ENCODE measurements at places on chromosomes 11 and 22. TPM values are rescaled to one million over a fixed set of nuclear protein-coding genes. Genes with fewer than 3 reads are reported as not detected.

DNA sequence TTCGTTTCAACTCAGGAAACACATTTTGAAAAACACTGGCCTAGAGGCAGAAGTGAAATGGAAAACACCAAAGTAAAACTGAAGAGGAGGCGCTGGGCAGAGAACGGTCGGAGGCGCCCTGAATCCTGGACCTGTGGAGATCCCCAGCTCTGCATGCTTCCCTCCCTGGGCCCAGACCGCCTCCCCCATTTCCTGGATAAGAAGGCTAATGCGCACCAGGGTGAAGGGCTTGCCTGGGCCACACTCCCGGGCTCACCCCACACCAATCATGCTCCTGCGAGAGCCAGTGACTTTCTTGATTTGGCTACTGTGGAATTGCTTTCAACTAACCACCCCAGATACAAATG lies 167.1 kb downstream of the CRYBB2 start:
- DNase-seq = no peak

GRCh38 chr22:46637711-46638600 lies 17.8 kb downstream of the GRAMD4 start:
- no peak for DNase-seq

- no peak for DNase-seq
Measured at GRCh38 chr11:2268729-2269600, 1.4 kb downstream of the ASCL2 start.

GRCh38 chr11:16505481-16505880 lies 149.1 kb upstream of the SOX6 start:
- DNase-seq = no peak

GRCh38 chr11:112694813-112695212 lies 266.4 kb upstream of the NCAM1 start:
- DNase-seq = no peak

- DNase-seq = no peak
Measured at GRCh38 chr11:2368851-2369180, 8.3 kb upstream of the CD81 start.

DNA sequence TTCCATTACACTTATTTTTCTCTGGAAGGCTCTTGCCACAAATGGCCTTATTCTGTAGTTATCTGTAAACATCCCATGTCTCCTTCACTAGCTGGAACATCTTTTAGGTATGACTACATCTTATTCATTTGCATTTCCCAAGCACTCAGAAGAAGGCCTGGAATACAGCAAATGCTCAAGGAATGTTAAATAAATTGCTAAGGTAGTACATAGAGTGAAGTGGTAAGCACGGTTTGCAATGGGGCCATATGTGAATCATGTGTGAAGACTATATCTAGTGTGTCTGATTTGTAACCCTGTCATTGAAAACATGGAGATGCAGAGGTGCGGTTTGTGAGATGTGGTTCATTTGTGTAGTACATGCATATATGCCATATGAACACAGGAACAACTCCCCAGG lies 33.5 kb downstream of the GDPD4 start:
- peak; percentile 80 for DNase-seq

DNA sequence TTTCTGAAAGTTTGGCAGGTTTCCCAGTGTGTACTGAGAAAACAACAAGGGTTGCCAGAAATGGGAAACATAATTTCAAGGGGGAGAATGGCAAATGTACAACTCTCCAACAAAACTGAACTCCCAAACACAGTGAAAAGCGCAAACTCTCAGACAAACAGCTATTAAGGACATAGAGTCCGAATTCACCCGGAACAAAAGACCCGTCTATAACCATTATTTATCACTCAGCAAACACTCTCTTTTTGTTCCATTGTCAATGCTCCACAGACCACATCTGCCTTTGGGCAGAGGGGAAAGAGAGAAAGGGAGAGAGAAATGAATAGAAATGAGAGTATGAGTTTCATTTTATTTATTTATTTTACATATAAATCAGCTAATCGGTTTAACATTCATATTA lies 21.7 kb downstream of the KIRREL3 start:
- DNase-seq = no peak

DNA sequence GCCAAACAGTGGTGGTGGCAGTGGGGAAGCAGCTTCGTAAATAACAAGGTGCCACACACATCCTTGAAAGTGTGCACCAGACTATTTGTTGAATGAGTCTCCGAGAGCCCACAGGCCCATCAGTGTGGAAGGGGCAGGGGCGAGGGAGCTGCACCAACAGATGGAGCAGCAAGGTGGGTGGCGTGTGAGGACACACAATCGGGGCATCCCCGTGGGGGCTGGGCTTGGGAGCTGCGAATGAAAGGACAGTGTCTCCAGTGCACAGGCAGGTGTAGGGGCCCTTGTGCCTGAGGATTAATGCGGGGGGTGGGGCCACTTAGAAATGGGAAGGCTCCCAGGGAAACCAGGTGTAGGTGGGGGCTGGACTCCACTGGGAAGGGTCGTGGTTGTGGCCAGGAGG lies 2.8 kb downstream of the NRXN2 start:
- DNase-seq = no peak

DNA sequence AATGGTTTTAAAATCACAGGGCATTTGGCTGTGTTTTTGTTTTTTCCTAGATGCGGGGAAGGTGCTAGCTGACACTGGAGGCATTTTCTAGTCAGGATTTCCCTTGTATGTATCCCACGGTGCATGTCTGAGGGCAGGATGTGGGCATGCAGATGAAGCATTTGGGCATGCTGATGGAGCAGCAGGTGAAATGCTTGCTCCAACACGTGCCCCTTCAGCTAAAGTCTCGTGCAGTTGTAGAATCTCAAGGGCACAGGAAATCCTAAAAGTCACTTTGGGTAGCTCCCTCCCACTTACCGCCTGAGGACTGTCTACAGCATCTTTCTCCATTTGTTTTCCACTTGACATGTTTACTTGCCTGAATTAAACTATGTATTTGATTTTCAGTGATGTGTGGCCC lies 429.4 kb upstream of the B3GAT1 start:
- no peak for DNase-seq

- peak; percentile 16 for DNase-seq
Measured at GRCh38 chr22:26476705-26477340, 6.8 kb downstream of the HPS4 start.

DNA sequence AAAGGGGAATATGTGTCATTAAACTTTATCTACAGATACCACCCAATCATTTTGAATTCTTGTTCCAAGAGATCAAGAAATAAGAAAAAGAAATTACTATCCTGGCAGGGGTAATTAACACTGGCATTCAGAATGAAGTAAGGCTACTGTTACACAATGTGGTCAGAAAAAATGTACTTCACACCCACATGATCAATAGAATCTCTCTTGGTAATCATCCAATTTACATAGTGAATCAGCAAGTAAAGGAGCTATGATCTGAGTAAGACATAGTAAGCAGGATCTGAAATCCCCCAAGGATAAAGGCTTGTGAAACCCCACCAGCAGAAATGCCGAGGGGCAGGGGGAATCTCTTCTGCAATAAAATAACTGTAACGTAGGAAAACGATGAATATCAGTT lies 466.5 kb downstream of the FAM181B start:
- no peak for DNase-seq

DNA sequence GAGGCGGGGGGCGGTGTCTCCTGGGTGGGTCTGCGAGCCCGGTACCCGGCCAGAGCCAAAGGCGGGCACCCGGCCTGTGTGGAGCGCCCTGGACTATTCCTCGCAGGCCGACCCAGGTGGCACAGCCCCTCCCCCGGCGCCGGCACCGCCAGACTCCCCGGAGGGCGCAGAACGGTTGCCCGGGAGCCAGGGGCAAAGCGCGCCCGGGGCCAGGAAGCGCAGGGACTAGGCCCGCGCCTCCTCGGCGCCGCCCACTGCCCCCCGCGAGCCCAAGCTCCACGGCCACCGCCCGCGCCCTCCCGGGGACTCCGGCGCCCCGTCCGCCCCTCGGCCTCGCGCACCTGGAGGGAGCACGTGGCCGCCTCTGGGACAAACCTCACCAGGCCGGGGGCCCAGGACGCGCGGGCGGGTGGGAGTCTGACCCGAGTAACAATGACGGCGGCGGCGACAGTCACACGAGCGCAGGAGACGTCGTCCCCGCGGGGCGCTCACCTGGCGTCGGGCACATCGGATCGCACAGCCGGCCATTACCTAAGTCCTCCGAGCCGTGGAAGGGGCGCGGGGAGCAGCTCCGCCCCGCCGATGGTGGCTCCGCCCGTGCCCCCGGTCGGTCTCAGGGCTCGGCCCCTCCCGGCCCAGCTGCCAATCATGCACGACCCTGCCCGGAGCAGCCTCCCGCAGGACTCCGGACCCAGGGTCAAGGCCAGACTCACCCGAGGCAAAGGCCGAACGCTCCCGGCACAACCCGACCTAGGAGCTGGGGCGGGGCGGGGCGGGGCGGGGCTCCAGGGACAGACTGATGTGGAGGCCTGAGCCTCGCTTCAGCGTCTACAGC lies 7.4 kb downstream of the PLXNB2 start:
- DNase-seq = no peak

DNA sequence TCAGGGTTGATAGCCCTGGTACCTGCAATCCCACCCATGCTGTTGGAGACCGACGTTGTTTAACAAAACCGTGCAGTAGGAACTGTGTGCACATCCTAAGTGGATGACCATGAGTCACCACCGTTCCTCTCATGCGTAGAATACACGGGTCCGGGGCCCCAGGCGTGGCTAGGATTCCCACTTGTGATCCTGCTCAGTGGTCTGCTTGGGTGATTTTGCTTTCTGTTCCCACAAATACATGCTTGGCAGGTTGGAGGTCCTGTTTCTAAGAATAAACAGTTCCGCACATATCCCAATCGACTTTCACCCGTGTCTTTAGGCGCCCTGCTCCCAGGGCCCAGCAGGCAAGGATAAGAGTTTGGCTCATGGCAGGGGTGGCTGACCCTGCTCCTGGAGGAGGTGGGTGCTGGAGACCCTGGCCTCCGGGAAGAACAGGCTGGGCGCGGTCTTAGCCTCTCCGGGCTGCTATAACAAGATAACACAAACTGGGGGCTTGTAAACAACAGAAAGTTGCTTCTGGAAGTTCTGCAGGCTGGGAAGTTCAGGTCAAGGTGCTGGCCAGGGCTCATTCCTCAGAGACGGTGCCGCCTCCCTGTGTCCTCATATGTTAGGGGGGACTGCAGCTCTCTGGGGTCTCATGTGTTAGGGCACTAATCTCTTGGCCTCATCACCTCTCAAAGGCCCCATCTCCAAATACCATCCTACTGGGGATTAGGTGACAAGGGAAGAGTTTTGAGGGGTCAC lies 1028.3 kb downstream of the BRD1 start:
- no peak for DNase-seq

DNA sequence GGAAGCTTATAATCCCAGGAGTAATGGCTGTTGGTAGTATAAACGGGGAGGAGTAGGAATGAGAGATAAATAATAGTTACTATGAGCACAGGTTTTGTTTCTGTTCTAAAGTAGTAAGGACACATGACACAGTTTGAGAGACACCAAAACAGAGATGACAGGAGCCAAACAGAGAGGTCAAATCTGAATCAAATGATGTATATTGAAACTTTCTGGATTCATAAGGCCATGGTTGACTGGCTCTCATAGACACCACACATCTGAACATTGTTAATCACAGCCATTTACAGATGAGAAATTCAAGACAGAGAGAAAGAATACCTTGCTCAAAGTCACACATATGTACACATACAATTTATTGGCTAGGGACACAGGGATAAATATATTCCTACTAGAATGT lies 63.4 kb upstream of the UCP3 start:
- no peak for DNase-seq

DNA sequence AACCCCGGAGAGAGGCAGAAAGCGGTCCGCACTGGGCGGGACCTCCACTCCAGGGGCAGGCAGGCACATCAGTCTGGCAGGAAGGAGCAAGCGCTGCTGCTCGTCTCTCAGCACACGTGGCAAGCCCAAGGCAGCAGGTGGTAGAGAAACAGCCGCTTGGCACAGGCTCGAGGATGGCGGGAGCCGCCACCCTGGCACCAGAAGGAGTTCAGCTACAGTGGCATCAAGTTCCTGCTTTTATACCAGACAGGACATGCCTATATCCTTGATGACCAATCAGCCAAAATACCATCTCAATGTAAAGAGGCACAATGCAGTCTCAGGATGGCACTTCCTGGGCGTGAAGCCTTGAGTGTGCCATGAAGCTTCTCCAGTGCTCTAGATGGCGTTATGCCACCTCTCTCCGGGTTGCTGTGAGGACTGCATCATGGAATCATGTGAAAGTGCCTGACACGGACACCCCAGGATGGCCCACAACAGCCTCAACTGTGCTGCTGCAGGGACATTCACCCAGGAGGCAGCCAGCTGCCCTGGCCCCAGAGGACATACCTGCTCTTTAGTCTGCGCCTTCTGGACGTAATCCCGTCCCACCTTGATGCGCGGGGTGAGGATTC lies 64.8 kb downstream of the APOL1 start:
- DNase-seq = no peak

- DNase-seq = no peak
Measured at GRCh38 chr11:34002420-34002819, 49.1 kb upstream of the CAPRIN1 start.

GRCh38 chr11:126061707-126062678 lies 673 bp downstream of the CDON start:
- DNase-seq = no peak

Gene TESMIN
- 0.79 TPM for polyA plus RNA-seq

Gene PRR33
- not detected for polyA plus RNA-seq

Gene LIMK2
- polyA plus RNA-seq = 5.0 TPM

Gene PIH1D2
- 1.5 TPM for polyA plus RNA-seq

Gene NXPE4
- not detected for polyA plus RNA-seq

Gene CHRDL2
- polyA plus RNA-seq = 0.91 TPM

Gene PANX3
- polyA plus RNA-seq = not detected

Measured in AG04450 (cell line).